ENCODE measurements at places on chromosomes 12 and 14. TPM values are rescaled to one million over a fixed set of nuclear protein-coding genes. Genes with fewer than 3 reads are reported as not detected.

ADAM21 gene
- total RNA-seq = not detected

DNA sequence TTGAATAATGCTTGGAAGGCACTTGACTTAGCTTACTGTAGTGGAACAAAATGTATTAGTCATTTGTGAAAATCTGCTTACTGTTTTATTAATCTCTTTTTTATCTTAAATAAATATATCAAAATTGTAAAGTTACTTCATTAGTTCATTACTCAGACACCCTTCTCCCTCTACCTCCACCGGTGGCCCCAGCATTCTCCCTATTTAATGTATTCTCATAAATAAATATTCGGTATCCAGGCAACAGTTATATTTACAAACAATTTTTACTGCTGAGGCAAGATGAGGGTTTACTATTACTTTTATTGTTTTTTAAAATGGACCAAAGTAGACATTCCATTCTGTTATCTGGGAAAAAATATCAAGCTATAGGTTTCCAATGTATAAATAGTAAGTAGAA, 19.6 kb upstream of the ALX1 start:
- no peak for ATAC-seq

BICDL1 gene
- 0.47 TPM for total RNA-seq

DNA sequence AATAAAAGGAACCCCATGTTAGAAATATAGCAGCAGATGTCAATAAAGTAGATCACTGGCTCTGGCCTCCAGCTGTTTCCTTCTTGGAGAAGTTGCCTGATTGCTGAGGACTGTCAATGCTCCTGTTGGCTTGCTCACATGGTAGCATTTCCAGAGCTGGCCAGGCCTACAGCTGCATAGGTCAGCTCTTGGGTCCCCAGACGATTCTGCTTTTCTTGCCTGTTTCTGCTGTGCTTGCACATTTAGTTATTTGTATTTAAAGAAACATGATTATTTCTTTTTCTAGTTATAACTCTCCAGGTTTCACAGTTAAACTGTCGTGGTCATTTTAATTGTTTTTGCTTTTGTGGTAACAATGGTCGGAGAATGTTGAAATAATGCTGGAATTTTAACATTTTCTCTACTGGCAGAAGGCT, 7.2 kb downstream of the NAV3 start:
- no peak for ATAC-seq

CRIP2 gene
- total RNA-seq = 269 TPM

GRCh38 chr14:90290337-90291011, 34.1 kb downstream of the PSMC1 start:
- ATAC-seq = no peak

DNA sequence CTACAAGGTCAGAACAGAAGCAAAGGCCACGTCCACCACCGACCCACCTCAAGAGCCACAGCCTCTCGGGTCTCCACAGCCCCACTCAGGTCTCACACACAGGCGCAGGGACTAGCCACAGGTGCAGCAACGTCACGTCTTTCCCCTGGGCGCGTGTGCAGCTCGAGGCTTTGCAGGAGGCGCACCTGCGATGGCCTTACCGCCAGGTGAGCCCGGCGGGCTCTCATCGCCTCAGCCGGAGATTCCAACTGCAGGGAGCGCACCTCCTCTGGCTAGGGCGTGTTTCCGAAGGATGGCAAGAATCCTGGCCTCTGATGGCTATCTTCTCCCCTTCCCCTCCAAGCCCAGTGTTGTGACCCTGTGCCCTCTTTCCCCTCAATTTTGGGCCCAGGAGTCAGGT, at the start of gene HIGD1C:
Gene HIGD1C, plus strand, starts transcription at position 35 of the 400 bp plus-strand sequence. CDS start 1,455 bp downstream, outside the sequence.
- ATAC-seq = no peak

MYH6 gene
- total RNA-seq = not detected

DNA sequence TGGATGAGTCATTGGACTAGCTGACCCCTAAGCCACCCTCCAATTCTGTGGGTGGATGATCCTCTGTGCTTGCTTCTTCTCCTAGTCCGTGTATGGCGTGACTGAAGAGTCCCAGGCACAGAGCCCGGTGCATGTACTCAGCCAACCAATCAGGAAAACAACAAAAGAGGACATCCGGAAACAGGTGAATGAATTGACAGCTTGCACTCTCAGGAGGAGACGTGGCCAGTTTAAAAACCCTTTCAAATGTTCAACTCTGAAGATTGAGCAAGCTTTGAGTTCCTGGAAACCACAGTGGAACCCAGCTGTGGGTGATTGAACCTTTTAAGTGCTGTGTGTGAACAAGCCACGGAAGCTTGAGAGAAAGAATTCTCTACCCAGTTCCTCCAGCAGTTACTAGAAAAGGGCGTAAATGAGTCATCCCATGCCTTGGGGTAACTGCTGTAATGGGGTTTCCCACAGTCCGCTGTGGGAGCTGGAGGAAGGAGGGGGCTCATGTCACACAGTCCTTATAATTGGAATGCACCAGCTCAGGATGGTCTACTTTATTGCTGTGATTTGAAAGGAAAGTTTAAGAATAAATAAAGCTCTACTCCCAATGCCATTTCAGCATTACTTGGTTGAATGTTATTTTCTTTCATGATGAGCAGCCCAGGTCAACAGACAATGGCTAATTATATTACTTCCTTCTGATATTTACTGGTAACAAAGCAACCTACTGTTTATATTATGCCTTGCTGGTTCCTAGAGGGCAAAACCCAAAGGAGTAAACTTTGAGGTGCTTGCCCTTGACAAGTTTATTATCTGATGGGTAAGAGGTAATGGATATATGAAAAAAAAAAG, 417.0 kb downstream of the DPF3 start:
- no peak for ATAC-seq

- ATAC-seq = no peak
Observed at GRCh38 chr12:118964988-118965387, 16.4 kb upstream of the SRRM4 start.

KITLG gene
- 116 TPM for total RNA-seq

- ATAC-seq = no peak
Observed at GRCh38 chr12:37548266-37548805, 768.2 kb upstream of the ALG10B start.

ADCY6 gene
- 31.4 TPM for total RNA-seq

DNA sequence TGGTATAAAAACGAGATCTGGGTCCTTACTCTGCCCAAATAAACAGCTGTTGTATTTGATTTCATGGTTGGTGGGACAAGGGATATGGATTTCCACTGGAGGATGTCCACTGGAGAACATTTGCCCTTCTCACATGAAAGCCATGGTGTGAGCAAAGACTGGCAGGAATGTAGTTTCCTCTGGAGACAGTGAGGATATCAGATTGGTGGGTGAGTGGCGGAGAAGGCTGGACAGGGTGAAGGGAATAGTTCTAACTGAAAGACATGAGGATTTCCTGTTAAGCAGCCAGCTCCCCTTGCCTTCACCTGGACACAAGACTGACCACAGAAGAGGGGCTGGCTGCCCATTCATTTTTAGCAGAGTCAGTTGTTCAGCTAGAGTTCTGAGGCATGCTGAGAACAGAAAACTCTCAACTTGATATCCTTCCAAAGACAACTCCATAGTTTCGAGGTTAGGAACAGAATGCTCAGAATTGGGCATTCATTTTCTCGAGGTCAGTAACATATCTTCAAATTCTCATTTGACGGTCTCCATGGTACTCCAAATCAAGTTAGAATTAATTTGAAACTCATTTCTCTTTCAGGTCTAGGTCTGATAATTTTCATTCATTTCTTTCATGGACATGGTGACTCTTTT, 365.7 kb downstream of the LRIG3 start:
- ATAC-seq = no peak

DNA sequence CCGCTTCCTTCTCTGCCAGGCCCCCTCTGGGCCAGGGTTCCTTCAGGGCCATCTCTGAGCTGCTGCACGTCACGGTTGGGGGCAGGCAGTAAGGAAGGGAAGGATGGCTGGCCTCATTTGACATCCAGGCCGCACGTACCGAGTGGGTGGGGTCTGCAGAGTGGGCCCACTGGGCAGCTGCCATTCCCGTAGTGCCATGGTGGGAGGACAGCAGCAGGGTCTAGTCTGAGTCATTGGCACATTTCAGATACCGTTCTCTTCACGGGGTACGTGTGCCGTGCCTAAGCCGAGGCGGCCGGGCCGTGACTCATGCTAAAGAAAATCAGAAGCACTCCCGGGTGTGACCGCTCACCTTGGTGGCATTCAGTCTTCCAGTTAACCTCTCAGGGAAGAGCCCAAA, 43.9 kb downstream of the IL31 start:
- no peak for ATAC-seq

GDF11 gene
- 9.8 TPM for total RNA-seq

- ATAC-seq = no peak
Observed at GRCh38 chr12:95877622-95878021, 18.9 kb downstream of the SNRPF start.

KLRB1 gene
- total RNA-seq = not detected

GRCh38 chr14:73025544-73025943, 1.4 kb downstream of the ZFYVE1 start:
- ATAC-seq = no peak

DNA sequence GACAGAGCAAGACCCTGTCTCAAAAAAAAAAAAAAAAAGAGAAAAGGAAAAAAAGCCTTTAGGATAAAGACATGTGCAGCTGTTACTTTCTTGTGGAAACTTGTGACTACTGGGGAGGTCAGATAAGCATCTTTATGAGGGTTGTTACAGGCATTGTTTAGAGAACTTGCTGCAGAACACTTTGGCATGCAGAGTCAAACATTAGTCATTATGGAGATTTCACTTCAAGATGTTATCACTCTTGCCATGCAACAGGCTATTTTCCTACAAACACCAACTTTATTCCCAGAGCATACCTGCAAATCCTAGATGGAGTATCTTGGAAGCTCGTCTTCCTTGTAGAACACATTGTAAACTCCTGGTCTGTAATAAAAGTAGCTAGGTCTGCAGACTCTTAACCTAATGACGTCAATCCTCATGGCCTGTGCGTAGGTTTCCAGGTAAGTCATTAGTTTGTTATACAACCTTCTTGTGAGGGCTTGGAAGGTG, 36.3 kb upstream of the WDR89 start:
- ATAC-seq = no peak

DNA sequence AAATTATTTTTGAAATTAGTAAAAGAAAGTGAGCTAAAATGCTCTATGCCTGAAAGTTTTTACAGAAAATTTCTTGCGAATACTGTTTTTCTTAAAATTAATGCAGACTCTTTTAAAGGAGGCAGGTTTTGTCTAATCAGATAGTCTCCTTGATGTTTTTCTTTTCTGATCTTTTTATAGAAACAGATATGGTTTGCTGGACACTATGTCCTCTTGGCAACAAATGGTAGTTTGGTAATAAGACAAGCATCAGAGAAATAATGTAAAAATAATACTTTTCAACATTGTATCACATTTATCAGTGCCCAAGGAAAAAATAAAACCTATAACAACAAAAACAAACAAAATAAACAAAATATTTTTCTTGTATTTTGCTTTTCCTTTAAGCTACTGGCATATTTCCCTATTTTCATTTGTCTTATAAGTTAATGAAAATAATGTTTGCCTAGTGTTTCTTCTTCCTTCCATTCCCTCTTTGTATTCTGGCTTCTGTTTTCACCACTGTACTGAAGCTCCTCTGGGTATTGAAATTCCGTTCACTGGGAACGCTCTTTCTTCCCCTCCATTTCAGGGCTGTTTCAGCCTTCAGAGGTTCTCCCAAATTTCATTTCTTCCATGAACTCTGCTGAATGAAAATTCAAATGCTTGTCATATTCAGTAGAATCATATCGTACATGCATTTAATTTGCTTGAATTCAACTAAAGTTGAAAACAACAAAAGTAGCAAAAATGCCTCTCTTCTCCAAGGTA, 115.3 kb downstream of the TRMT5 start:
- peak; percentile 32 for ATAC-seq

DNA sequence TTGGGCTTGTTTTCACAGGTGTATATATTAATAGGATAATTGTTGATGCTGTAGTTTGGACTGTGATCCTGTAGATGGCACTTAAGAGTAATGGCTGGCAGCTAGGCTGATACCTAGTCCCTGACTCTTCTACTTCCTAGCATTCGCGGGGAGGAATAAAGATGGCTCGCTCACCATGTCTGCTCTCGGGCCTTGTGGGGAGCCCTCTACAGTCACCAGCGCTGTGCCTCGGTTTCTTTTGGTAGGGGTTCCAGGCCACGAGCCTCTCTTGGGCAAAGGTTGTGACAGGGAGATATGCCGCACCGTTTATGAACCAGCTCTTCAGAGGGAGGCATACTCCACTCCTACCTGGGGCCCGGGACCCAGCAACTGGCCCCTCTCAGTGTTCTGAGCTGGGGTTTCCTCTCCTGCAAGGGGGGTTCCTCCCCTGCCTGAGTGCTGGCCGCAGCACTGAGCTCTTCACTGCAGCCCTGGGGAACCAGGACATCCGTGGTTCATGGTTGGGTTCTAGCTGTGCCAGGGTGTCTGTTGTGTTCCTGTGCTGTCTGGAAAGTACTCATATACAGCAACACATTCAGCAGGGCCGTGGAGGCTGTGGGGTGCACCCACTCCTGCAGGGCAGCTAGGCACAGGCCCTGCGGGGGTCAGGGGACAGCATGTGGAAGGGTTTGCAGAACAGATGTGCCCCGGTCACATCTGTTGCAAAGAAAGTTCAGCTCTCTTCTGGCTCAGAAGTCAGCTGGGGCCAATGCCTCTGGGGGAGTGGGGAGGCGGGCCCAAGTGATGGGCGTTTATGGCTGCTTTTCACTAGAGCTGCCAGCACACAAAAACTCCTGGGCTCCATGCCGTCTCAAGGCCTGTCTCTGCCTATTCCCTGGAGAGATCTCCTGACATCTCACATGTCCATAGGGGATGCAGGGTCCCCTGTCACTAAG, 147.9 kb downstream of the PPFIA2 start:
- no peak for ATAC-seq

- no peak for ATAC-seq
Observed at GRCh38 chr14:100828031-100828769, 2.3 kb downstream of the MEG3 start.

GRCh38 chr12:42196723-42197603, 41.1 kb downstream of the YAF2 start:
- ATAC-seq = no peak

DNA sequence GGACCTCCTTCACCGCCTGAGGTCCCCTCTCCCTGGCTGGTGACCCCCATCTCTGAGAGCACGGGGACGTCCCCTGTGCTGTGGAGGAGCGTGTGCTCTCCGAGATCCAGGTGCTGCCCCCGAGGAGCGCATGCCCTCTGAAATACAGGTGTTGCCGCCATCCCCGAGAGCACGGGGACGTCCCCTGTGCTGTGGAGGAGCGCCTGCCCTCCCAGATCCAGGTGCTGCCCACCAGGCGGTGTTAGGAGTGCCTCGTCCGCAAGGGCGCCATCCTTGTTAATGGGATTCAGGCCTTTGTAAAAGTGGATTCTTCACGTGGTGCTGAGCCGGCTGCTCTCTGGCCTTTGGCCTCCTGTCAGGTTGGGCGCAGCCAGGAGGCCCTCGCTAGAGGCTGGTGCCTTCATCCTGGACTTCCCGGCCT, 10.1 kb downstream of the NOC4L start:
- ATAC-seq = no peak
